ENCODE measurements at places on chromosomes 3 and 15.

DNA sequence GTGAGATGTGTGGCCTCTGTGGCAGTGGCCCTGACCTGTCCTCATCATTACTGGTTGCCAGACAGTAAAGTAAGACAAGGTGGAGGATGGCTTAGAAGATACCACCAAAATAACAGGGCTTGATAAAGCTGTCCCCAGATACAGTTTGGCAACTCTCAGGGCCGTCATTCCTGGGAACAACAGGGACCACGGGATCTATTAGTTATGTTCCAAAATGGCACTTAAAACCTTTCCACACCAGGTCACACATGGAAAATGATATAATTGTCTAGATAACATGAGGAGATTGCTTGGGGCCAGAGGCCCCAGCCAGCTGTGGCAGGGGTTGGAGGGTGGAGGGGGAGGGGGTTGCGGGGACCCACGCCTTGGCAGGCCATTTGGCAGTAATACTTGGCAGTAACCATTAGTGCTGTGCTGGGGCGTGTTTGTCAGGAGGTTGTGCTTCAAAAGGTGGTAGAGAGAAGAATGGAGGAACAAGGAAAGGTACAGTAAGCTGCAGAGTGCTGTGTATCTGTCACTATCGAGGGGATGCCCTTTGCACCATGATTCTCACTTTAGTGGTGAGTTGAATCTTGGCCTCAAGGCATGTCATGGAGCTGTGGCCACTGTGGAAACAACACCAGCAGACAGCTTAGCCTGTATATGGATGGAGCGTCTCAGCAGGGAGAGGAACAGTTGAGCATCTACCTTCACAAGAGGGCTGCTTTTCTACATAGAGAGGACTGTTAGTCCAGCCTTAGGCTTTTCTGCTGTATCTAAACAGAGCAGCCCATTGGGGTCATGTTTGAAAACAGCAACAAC is 14.0 kb downstream of the PLCL2 start:
- no peak for DNase-seq

DNA sequence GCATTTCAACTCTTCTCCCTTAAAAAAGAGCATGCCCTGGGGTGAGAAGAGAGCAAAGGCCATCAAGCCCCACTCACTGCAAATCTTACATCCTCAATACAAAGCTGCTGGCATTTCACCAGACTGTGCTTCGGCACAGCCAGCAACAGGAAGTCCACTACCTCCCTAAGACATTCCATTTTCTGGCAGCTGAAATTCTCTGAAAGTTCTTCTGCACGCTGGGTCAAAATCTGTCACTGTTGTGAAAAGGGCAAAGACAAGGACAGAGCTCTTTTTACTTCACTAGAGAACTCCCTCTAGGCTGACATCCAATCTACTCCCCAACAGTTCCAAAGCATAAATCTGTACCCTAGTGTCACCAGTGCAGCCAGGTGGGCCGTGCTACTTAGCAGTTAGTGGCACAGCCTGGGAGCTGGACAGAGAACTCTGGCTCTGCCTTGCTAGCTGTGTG is 6.3 kb downstream of the MTMR10 start:
- DNase-seq: no peak

GRCh38 chr3:183581496-183582155 is 26.1 kb upstream of the KLHL6 start:
- DNase-seq: no peak

DNA sequence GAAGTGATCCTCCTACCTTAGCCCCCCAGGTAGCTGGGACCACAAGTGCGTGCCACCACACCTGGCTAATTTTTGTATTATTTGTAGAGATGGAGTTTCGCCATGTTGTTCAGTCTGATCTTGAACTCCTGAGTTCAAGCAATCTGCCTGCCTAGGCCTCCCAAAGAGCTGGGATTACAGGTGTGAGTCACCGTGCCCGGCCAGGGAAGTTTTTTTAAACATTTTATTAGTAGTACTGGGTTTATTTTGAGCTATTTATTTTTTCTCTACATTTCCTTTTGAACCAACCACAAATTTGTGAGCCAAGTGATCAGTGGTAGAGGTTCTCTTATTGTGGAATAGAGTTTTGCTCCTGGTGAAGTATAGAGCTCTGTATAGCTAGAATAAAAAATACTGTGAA is 33.7 kb downstream of the ARMC8 start:
- DNase-seq: no peak

- no peak for DNase-seq
These were observed 3.3 kb upstream of the RNF13 start for GRCh38 chr3:149809699-149810098.

- DNase-seq: no peak
These were observed 11.0 kb upstream of the FILIP1L start for GRCh38 chr3:100125161-100125938.

DNA sequence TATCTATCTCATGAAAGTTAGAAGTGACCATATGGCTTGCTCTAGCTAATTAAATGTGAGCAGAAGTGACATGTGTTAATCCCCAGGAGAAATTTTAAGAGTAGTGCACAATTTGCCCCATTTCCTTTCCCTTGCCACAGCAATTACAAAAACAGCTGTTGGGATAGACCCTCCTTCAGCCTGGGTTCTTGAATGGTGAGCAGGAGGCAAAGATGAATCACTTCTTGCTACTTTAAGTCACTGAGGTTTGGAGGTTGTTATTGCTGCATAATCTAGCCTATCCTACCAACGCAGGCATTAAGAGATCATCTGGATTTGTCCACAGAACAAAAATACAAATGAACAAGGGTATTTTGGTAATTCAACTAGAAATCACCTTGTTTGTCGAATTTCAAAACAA is 51.7 kb upstream of the CAPN7 start:
- no peak for DNase-seq

DNA sequence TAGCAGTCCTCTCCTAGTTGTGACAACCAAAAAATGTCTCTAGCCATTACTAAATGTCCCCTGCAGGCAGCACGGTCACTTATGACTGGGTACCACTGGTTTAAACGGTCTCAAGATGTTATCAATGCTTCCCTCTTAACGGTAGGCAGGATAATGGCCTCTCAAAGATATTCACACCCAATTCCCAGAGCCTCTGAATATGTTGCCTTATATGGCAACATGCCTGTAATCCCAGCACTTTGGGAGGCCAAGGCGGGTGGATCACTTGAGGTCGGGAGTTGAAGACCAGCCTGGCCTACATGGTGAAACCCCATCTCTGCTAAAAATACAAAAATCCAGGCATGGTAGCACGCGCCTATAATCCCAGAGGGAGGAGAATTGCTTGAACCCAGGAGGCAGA is 9.4 kb downstream of the MME start:
- no peak for DNase-seq

DNA sequence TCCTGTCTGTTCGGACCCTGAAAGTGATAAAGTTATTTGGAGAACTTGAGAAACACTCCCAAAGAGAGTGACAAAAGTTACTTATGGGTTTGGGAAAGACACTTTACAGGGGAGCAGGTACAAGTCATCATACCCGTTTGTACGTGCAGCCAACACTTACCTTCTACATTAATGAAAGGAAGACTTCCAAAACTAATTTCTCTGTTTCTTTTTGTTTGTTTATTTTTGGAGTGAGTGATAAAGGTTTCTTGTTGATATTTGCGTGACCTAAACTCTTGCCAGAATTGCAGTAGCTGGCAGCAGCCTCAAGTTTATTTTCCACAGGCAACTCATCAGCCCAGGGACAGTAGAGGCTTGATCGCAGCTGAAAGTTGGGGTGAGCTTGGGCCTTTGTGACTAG is 8.4 kb downstream of the ABHD2 start:
- DNase-seq: no peak

GRCh38 chr3:61092870-61093269 is 158.4 kb downstream of the FHIT start:
- no peak for DNase-seq

- DNase-seq: no peak
These were observed 183.2 kb downstream of the FHIT start for GRCh38 chr3:61068084-61068483.

GRCh38 chr3:185401319-185401955 is 38.5 kb downstream of the MAP3K13 start:
- DNase-seq: no peak

DNA sequence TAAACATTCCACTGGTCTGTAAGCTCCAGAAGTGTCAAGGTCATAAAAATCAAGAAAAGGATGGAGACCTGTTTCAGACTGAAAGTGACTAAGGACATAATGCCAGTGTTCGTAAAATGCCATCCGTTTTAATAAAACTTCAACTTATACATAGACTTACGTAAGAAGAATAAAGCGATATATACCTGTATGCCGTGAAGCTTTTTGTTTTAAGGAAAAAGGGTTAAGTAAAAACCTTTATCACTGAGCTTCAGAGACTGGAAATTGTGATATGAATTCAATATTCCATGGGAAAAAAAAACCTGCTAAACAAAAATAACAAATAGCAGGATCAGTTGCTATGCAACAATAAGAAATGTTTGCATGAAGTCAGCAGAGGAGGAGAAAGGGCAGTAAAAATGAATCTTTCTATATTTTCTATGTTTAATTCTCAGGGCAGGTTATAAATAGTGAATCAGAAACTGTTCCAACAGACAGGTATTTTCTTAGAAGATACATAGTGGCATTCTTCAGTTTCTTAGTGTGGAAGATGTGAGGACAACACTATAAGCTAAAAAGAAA is 42.5 kb downstream of the CHSY1 start:
- DNase-seq: no peak

GRCh38 chr3:55486857-55487380 is at the start of gene WNT5A:
Gene WNT5A, minus strand, starts transcription at chr3:55487306. Its CDS starts 321 bp downstream, at chr3:55486985.
- no peak for DNase-seq

DNA sequence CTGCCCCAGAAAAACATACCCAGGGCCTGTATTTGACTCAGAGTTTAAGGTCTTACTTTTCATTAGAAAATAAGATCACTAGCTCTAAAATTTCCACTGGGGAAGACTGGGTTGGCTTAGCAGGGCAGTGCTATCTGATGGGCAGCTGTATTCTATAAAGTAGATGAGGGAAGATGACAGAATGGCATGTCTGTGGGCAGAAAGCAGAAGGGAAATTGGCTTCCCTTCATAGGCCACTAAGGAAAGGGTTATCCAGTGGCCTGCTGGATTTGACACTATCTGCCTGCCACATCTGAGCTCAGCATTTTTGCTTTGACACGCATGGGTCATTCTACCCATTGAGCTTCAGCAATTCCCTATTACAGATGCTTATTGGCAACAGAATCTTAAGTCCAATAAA is 461.3 kb upstream of the RASGRP1 start:
- DNase-seq: no peak

DNA sequence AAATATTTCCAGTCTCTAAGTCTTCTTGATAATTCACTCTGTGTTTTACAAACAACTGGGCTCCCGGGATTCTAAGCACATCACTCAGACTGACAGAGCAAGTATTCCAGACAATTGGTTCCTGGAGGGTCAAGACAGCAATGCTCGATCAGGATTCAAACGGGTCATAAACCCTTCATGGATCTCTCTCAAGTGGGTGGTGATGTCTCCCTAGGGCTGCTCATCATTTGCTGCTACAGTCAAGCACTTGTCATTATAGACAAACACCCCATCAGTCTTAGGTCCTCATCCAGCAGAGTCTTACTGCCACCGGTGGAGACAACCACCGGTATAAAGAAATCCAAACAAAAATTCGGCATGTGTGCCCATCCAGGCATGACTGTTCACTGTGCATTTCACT is 921.1 kb downstream of the FHIT start:
- DNase-seq: no peak

DNA sequence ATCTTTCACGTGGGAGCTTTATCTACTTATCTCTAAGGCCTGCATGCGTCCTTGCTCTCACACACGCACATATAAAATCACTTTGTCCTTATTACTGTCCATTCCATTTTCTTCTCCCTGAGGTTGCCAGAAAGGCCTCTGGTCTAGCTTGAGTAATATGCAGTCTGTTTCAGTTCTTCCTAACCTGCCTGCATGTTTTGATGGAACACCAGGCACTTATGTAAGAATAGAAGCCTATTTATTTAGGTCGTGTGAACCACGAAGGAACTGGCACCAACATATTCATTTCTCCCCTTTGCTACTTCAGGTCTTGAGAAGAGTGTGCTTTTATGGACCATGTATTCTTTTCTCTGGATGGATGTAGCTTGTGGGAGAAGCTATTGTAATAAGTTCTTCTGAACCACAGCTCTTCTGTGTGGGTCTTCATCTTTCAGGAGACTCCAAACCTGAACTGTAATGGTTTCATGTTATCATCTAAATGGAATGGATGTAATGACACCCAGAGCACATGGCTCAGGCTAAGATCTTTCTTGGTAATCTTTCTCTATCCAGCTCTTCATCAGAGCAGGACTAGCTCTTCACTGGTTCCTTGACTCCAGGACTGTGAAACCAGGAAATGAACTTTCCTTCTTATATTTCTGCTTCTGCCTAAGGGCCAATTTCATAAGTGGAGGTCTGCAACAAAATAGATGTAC is 53.8 kb downstream of the UBE2E2 start:
- no peak for DNase-seq

- no peak for DNase-seq
These were observed 47.5 kb upstream of the RNF7 start for GRCh38 chr3:141690431-141691072.

- DNase-seq: no peak
These were observed 2.9 kb upstream of the NDN start for GRCh38 chr15:23690015-23690414.

- no peak for DNase-seq
These were observed 146.1 kb upstream of the UMPS start for GRCh38 chr3:124584245-124584551.

DNA sequence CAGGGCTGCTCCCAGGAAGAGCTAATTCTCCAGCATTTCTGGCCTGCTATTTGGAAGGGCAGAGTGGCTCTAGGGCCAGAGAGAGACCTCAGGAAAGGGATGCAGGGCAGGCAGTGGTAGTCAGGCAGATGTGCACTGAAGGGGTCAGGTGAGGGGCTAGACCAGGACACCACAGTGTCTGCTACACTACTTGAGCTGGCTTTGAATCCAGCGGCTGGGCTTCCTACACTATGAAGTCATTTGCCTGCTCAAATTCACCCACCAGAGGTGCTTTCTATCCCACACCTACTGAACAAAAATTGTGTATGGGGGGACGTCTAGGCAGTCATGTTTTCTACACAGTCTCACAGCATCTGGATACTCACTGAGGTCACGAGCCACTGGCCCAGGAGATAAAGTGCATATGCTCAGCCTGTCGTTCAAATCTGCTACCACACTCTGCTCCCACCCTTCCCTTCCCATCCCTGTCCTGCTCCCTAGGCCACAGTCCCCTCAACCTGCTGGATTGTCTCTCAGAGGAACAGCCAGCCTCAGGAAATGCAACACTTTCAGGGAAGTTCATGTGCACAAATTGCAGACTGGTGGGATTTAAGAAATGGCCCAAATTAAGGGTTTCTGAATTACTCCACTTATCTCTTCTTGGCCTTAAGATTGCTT is 49.9 kb upstream of the SLC6A11 start:
- no peak for DNase-seq

- DNase-seq: no peak
These were observed 6.5 kb downstream of the SEC22C start for GRCh38 chr3:42575137-42575741.

Data from activated CD4-positive, alpha-beta T cell treated with anti-CD3 and anti-CD28 coated beads for 48 hours (primary cell).